Kidney glomerular epithelial cell (primary cell): ENCODE measurements at places on chromosomes 11 and 22.

- DNase-seq: no peak
These were observed 939.0 kb downstream of the BRD1 start for GRCh38 chr22:48888466-48889208.

DNA sequence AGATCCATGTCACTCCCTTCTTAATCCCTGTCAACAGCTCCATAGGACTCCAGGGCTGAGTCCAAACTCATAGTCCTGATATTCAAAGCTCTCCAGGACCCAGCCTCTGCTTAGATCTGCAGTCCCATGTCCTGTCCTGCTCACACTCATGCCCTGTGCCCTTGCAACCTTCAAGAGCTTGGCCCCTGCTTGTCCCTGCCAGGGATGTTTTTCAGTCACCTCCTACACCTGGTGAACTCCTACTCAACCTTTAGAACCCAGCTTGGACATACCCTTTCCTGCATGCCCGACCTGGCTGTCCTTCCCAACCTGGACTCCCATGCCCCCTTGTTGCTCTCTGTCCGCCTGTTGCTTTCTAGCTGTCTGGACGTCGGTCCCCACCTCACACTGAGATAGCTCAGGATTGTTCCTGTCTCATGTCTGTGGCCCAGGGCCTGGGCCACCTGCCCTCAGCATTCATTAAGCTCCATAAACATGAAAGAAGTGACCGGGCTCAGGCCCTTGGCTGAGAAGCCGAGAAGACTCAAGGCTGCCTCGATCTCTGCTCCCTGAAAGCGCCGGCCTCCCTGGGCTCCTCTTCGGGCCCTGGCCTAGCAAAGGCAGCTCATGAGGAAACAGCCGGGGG lies 48.8 kb upstream of the RTL6 start:
- no peak for DNase-seq

GRCh38 chr11:6646918-6647679 lies 8.5 kb downstream of the DCHS1 start:
- no peak for DNase-seq

- no peak for DNase-seq
These were observed 67.9 kb downstream of the ZC3H12C start for GRCh38 chr11:110161061-110161460.

DNA sequence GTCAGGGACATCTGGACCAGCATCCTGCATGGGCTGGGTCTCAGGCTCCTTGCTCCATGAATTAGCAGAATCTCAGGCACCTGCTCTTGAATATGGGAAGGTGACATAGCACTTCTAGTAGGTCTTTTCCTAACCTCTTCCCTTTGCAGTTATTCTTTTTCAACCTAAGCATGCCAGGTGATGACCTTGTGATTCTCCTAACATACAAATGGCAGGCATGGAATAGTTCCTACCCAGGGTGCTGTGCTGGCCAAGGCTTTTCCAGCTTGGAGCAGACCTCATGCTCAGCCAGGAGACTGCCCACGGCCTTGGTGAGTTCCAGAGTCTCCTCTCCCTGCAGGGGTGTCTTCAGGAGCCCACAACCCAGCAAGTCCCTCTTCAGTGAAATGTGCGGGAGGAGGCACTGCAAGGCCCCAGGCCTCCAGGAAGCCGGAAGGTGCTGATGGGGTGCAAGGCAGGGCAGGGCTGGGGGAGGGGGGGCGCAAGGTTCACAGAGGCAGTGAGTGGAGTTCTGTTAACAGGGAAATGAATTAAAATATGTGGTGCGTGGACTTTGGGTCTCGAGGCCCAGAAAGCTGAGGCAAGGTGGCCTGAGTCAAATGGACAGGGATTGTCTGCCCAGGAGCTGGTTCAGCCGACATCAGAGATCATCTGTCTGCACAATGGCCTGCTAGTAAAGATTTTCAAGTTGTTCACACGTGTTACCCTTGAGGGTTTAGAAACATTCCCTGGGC lies 75.9 kb upstream of the SEPTIN5 start:
- DNase-seq: no peak

DNA sequence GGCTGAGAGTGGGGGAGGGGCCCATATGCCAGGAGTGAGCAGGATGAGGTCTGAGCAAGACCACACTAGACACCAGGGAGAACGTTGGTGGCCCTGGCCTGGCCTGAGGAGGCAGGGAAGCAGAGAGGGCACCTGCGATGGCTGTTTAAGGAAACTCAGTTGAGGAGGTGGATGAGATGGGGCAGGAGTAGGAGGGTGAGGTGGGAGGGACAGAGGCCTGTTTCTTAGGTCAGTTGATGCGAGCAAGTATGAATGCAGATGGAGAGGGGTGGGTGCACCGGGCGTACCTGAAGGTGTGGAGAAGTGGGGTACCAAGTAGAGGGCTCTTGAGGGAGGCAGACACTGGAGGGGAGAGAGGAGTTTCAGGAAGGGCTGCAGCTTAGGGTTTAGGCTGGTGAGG lies 10.6 kb upstream of the MPPED1 start:
- no peak for DNase-seq
